ENCODE measurements at places on chromosomes 12 and 14.

DNA sequence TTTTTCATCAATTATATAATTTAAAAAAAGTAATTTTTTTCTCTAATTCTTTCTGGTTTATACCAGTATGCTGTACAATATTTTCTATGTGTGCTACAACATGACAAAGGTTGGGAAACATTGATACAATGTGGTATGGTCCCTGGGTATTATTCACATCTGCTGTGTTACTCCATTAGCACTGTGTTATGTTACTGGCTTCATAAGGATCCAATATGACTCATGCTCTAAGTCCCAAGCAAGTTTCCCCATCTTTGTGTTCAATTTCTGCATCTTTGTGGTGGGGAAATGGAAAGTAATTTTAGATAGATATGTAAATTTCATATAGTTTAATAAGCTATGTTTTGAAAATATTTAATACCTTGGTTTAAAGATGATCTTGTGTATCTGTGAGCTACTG is 35.8 kb downstream of the FBXO33 start:
- DNase-seq = no peak

GRCh38 chr12:5581616-5582015 is 149.7 kb downstream of the NTF3 start:
- no peak for DNase-seq

DNA sequence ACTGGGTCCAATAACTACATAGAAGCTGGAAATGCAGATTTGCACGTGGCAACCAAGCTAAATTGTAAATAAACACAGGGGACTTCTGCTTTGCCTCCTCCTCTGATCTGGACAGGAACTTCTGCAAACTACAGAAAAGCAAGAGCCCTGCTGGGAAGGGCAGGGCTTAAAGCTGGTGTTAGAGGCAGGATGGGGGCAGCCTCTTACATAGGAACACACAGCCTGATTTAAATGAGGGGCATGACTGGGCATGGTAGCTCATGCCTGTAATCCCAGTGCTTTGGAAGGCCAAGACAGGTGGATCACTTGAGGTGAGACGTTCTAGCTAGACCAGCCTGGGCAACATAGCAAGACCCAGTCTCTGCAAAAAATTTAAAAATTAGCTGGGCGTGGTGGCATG is 46.7 kb downstream of the ERH start:
- DNase-seq = no peak

GRCh38 chr12:48980389-48980952 is 2.3 kb downstream of the WNT1 start:
- no peak for DNase-seq

DNA sequence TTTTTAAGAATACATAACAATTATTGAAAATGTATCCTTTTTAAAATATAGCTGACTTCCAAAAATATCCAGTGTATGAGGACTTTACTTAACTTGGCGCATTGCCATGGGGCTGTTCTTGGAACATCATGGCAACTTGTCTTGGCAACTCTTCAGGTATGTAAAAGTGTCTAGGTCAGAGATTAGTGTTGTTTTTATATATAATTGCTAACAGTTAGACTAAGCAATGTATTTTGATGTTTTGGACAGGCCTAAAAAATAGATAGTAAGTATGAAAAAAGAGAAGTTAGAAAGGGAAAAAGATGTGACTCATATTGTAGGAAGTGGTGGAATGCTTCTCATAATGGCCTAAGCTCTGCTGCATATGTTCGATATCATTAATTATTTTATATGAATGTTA is 70.9 kb downstream of the MON2 start:
- DNase-seq = no peak

DNA sequence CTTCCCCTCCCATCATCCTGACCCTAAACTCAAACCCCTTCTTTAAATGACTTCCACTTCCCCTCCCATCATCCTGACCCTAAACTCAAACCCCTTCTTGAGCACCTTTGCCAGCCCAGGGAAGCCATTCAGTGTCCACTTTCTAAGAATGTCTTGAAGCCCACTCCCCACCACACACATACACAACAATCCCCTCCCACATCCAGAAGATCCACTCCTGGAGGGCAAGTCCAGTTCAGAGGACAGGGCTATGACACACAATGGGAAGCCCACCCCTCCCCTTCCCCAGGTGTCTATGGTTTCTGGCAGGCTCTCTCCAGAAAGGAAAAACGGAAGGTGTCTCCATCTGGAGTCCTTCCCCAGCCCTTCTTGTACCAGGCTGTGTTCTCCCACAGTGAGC is 117.1 kb downstream of the KCNA5 start:
- DNase-seq = no peak

DNA sequence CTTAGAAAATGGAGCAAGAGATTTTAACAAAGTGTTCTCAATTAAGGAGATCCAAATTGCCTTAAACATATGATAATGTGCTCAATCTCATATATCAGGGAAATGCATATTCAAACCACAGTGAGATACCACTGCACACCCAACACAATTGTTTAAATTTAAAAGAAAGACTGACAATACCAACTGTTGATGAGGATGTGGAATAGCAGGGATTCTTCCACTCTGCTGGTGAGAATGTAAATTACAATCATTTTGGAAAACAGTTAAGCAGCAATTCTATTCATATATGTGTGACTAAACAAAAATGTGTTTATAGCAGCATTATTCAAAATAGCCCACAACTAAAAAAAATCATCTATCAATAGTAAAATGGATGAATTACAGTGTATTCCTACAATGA is 144.2 kb downstream of the KICS2 start:
- no peak for DNase-seq

GRCh38 chr12:94469522-94469921 is 9.9 kb upstream of the CEP83 start:
- DNase-seq = no peak

GRCh38 chr14:40099316-40099715 is 667.1 kb upstream of the FBXO33 start:
- no peak for DNase-seq

DNA sequence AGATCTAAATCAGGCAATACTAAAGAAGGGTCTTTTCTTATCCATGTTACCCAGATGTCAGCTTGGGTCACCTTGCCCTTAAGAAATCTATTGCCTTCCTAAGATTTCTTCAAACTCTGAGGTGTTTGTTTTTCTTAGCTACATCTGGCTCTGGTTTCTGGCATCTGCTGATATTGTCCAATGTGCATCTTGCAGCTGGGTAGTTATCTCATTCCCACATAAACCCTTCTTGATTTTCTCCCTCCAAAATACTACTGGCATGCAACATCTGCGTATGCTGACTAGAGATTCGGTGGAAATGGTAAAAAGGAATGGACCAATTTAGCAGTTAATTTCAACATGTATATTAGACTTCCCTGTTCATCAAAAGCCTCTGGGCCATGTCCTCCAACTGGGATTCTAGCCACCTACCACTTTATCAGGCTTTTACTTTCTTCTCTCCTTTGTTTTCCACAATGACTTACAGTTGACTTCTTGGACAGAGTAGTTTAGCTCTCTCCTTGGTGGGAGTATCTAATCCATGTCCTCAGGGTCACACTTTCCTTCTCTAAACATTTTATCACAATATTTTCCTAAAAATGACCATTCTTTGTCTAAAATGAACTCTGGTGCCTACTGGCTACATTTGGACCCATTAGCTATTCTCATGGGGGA is 324.8 kb upstream of the FAR2 start:
- DNase-seq = no peak

- DNase-seq = no peak
These were observed 792.5 kb downstream of the DIO2 start for GRCh38 chr14:79418649-79419415.

- no peak for DNase-seq
These were observed 37.9 kb downstream of the LRRK2 start for GRCh38 chr12:40262657-40263056.

- no peak for DNase-seq
These were observed 304.7 kb upstream of the TMEM132C start for GRCh38 chr12:127962303-127962702.

DNA sequence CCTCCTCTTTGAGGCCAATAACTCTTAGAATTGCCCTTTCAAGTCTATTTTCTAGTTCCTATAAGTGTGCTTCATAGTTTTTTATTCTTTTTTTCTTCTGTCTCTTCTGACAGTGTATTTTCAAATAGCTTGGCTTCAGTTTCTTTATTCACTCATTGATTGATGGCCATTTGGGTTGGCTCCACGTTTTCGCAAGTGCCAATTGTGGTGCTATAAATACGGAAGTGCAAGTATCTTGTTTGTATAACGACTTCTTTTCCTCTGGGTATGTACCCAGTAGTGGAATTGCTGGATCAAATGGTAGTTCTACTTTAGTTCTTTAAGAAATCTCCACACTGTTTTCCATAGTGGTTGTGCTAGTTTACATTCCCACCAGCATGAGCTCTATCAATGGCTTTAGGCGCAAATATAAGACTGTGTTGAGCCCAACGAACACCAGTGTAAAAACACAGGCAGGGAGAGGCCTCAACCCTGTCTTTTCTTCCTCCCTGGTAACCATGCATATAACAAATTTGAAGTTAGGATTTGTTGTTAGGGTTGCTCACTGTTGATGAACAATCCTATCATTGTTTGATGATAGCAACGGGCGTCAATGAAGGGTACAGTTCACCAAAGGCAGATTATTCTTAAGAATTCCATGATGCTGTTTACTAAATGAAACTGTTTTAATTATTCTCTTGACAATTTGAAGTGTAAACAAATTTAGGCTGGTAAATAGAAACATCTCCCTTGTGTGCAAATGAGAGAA is 13.3 kb upstream of the LMNTD1 start:
- no peak for DNase-seq

GRCh38 chr12:106022568-106023012 is 116.2 kb downstream of the NUAK1 start:
- DNase-seq = no peak

DNA sequence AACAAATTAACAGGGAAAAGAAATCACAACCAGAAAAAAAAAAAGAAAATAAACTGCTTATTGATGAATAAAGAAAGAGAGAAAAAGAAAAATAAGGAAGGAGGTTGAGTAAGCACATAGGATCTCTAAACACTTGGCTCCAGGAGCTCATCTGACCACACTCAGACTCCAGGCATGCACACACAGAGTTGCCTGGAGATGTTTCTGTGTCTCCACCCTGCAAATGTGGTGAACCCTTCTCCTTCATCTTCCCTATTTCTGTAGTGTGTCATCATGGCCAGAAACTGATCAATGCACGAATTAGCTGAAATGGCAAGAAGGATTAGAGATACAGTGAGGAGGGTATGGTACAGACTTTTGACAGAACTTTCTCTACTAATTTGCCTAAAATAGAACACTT is 20.2 kb downstream of the OR4N2 start:
- DNase-seq = no peak

DNA sequence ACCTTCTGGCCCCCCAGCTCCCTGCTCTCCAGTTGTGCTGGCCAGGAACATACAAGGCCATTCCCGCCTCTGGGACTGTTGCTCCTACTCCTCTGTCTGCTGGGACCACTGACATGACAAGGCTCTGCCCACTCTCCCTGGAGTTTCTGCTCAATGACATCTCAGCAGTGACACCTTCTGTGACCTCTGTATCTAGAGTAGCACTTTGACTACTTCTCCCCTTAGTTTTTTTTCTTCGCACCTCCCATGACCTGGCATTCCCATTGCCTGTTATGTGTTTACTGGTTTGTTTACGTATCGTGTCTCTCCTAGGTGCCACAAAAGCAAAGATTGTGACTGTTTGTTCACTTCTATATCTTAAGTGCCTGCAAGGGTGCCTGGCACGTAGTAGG is 40.1 kb upstream of the TMEM263 start:
- no peak for DNase-seq

GRCh38 chr12:13777374-13777773 is 204.0 kb downstream of the GRIN2B start:
- DNase-seq = no peak

DNA sequence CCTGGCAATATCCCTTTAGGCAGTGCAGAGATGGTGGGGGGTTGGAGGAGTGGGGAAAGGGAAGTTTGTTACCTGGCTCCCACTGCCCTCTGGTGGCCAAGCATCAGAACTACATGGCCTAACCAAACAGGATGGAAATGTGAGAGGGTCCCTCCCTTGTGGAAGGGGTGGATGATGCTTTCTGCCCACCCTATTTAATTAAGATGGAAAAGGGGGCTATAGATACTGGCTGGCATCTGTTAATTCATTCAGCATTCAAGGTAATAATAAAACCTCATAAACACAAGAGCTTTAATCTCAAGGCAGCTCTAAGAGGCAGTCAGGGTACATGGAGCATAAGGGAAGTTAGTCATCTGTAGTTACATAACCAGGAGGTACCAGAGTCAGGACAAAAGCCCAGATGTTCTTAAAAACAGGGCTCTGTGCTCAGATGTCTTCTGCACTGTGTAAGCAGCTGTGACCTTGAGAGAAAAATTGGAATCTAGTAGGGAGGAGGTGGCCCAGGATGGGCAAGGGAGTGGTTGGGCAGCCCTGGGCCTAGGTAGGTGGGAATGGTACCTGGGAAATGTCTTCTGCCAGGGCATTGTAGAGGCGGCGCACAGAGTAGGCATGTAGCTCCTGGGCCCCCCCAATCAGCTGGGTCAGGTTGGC is 4.6 kb downstream of the AP1G2 start:
- DNase-seq = peak; percentile 43

- DNase-seq = no peak
These were observed 147.8 kb downstream of the RBM19 start for GRCh38 chr12:113818283-113818682.

DNA sequence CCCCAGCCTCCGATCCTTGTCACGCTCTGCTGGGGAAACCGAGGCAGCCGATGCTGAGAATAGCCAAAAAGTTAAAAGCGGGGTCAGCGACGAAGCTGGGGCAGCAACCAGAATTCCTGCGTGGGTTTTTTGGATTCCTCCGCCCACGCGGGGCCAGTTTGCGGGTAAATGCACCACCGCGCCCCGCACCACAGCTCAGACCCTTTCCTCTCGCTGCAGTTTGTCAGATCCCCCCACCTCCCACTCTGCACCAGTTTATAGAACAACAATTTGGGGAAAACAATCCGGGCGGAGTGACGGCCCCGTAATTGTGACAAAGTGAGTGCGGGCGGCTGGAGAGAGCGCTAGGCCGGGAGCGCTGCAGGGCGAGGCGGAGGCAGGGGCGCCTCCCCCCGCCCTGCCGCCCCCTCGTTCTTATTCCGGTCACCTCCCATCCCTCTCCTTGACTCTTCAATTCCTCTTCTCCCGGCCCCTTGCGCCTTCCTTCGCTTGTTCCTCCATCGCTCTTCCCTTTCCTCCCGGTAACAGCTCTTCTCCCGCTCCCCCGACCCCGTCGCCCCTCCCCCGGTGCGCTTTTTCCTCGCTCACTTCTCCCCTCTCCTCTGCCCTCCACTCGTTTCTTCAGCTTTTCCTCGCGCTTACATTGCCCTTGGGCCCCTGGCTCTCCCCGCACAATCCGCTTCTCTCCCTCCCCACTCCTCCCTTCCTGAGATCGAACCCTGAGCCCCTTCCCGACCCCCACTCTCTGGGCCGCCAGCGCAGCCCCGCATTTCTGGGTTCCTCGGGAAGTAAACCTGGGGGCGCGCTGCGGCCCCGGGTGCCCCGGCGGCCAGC is 646 bp upstream of the DNAJC22 start:
- no peak for DNase-seq
